Stimulated activated CD4-positive, alpha-beta T cell treated with anti-CD3 and anti-CD28 coated beads, Interleukin-4, amount 100 ng/mL, for 1 hour (primary cell): ENCODE measurements at places on chromosomes 13 and 19.

- no peak for DNase-seq
Observed at GRCh38 chr19:33902802-33903488, 106.3 kb downstream of the KCTD15 start.

GRCh38 chr13:105474983-105475610 lies 1060.4 kb downstream of the EFNB2 start:
- DNase-seq: no peak

DNA sequence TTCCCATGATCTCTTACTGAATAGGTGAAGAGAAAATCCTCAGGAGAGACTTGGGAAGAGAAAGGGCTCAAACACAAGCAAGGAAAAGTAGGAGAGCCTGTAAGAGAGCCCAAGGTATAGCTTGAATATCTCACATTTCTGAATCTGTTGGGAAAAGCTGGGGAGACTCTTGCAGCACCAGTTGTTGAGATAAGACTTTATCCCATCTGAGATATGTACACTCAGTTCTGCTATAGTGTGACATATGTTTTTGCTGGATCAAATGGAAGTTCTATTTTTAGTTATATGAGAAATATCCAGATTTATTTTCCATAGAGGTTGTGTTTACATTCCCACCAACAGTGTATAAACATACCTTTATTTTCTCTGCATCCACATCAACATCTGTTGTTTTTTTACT lies 246.1 kb downstream of the NDFIP2 start:
- no peak for DNase-seq

DNA sequence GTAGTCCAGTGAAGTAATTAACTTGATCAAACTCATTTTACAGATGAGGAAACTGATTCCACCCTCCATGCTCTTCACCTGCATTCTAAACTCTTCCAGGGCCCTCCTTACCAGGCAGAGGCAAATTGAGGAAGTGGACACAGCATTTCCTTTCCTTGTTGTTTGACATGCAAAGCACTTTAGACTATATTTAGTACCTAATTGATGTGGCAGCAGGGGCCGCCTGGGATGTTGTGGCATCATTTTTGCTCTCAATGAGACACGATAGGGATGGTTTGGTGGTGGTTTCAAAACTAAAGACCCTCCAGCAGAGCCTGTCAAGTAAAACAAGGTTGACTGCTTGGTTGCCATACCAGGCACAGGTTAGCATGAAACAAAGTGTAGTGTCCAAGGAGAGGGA lies 7.9 kb downstream of the SIPA1L3 start:
- no peak for DNase-seq

DNA sequence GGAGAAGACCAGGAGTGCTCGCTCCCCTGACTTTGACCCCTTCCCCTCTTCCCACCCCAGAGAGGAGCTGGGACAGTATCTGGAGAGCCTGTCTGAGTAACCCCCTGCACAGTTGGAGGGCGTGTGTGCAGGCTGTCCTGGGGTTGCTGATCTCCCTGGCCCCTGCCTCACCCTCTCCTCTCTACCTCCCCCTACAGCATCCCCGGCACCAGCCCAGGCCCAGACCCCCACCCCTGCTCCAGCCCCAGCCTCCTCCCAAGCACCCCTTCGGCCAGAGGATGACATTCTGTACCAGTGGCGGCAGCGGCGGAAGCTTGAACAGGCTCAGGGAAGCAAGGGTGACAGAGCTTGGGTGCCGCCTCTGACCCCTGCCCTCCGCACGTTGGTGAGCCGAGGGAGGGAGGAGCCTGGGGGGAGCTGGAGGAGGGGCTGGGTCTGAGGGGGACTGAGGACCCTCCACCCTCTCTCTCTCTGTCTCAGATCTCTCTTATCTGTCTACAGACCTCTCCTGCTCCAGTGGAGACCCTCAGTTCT lies 8.7 kb downstream of the PROSER3 start:
- DNase-seq: no peak

DNA sequence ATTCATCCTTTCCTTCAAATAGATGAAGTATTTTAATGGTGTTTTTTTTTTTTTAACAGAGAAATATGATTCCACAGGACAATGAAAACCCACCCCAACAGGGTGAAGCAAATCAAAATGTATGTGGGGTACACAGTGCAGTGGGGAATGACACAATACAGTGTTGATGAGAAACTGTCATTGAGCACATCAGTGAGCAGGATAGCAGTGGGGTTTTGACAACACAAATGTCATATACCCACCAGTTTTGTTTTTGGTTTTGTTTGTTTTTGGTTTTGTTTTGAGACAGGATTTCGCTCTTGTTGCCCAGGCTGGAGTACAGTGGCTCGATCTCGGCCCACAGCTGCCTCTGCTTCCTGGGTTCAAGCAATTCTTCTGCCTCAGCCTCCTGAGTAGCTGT lies 29.2 kb downstream of the ZNF844 start:
- no peak for DNase-seq

DNA sequence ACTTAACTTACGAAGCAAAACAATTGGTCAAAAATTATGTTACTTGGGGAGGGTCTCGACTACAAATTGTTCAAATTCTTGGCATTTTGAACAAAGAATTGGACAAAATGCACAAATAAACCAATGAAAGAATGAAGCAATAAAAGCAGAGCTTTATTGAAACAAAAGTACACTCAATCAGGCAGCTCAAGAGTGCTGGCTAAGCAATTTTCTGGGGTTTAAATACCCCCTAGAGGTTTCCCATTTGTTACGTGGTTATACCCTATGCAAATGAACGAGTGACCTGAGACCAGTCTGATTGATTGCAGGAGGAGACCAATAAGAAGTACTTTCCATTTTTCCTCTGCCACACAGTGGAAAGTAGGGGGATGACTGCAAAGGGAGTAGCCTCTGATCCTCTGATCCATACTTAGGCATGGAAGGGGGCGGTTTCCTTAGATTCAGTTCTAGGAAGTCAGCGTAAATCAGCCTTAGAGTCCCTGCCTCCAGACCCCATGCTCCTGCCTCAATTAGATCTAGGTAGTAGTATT lies 228.6 kb downstream of the EFNB2 start:
- DNase-seq: no peak

GRCh38 chr19:37654629-37655300 lies 500 bp downstream of the ZFP30 start:
- peak; percentile 16 for DNase-seq
